ENCODE measurements at places on chromosomes 6 and 20.

DNA sequence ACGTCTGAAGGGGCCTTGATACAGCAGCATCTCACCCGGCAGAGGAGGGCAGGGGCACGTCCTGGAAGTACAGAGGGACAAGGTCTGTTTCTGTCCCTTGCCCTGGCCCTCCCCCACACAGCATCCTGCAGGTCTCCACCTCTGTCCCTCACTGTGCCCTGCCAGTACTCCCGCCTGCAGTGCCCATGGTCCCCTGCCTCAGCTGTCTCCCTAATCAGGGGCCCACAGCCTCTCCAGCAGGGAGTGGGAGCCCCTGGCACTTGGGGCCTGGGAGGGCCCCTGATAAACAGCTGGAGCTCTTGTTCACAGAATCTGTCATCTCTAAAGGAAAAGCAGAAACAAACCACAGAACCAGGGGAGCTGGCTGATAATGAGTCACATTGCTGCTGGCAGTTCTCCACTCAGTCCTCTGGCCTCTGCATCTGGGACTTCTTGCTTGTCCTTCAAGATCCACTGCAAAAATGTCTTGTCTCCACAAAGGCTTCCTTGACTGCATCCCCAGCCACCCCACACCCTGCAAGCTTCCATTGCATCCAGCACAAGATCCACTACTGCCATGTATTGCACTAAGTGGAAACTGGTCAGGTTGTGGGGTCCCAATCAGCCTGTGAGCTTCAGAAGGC, 33.2 kb upstream of the TAF8 start:
- DNase-seq, result no peak

DNA sequence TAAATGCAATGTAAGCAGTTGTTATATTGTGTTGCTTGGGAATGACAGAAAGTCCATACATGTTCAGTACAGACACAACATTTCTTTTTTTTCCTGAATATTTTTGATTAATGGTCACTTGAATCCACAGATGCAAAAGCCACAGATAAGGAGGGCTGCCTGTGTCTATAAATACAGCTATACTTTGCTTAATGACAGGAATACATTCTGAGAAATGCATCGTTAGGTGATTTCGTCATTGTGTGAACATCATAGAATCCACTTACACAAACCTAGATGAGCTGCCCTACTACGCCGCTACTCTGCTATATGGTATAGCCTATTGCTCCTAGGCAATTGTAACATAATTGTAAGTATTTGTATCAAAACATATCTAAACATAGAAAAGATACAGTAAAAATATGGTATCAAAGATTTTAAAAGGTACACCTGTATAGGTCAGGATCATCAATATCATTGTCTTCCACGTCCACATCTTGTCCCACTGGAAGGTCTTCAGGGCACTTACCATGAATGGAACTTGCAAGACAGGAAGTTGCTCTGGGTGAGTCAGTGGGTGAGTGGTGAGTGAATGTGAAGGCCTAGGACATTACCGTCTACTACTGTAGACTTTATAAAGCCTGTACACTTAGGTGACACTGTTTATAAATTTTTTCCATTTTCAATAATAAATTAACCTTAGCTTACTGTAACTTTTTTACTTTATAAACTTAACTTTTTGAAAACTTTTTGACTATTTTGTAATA, 27.9 kb upstream of the POPDC3 start:
- DNase-seq, result no peak

GRCh38 chr20:44542890-44543289, 21.0 kb upstream of the SERINC3 start:
- DNase-seq, result no peak

DNA sequence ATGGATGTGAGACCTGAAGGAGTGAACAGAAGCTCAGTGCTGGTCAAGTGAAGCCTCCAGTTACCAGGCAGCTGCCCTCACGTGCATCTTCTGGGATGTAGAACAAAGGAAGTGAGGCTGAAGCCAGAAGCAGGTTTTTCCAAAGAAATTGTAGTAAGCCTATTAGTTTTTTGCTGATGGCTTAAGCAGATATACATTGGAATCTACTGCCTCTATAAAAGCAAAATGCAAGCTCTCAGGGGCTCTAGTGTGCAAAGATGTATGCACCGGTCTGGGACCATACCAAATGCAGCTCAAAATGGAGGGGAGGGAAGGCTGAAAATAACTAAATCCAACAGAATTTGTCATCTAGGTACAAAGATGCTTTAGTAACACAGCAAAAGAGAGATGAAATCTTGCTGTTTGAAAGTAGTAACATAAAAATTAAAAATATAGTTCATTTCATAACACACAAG, 77.0 kb downstream of the DTNBP1 start:
- no peak for DNase-seq

- no peak for DNase-seq
Observed at GRCh38 chr6:83057705-83058321, 7.8 kb downstream of the UBE3D start.

GRCh38 chr20:25230166-25230831, 17.6 kb upstream of the PYGB start:
- DNase-seq, result no peak

GRCh38 chr6:131631625-131632289, 3.7 kb upstream of the MED23 start:
- DNase-seq, result no peak

Measured in stimulated activated CD4-positive, alpha-beta T cell treated with anti-CD3 and anti-CD28 coated beads, Interleukin-2, amount 100 ng/mL, for 24 hours (primary cell).